ENCODE measurements at places on chromosomes 5 and 9.

- DNase-seq: no peak
Observed at GRCh38 chr9:124482431-124483031, 24.7 kb downstream of the NR5A1 start.

DNA sequence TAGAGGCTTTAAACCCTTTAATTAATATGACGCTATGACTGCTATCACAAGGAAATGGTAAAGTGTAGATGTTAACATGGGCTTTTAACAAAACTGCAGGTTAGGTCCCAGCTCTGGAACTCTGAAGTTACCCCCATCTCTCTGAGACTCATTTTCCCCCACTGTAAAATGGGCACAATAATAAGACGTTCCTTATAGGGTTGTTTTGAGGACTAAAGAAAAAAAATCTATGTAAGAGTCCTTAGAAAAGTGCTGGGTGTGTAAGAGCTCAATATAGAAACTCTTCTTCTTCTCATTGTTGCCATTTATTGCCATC is 45.8 kb upstream of the STK32A start:
- DNase-seq: no peak

DNA sequence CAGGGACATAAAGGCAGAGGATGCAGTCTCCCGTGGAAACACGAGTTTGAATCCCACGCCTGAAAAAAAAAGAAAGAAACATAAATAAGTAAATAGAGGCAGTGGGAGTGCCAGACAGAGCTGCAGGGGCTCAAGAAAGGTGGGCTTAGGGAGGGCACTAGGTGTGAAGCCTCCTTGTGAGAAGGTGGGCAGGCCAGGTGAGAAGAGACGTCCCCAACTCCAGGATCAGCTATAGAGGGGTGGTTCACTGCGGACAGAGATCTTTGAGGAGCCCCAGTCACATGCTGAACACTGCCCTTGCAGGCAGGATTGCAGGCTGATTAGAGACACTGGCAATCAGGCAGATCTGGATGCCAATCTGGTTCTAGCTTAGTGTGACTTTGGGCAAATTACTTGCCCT is 172.1 kb downstream of the RGS3 start:
- DNase-seq: no peak

- DNase-seq: no peak
Observed at GRCh38 chr9:131303381-131304321, 14.1 kb downstream of the PLPP7 start.

- DNase-seq: peak; percentile 7
Observed at GRCh38 chr9:118273048-118273447, 568.8 kb downstream of the TLR4 start.

GRCh38 chr5:82519558-82519957 is 241.4 kb upstream of the RPS23 start:
- no peak for DNase-seq

DNA sequence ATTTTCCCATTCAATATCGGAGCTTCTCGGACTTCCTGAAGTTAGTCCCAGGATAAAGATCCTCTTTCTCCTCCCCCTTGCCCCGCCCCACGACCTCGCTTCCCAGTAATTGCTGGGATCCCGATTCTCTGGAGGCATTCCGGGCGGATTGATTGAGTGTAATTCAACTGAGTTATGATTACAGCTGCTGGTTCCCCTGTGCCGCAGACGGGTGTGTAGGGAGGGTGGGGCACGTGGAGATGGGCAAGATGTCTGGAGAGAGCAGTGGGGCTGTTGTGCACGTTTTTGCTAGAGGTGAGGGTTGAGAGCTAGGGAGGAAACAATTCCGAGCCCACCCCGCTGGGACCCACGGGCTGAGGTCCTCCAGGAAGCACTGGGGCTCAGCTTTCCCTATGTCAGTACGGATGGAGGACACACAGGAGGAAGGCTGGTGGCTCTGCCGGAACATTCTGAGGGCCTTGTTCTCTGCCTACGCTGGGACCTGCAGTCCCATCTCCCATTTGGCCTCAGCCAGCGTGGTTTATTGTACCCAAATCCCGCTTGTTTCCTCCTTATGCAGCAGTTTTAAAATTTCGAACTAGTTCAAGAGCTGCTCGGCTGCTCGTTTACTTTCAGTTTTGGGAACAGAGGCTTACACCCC is 2.4 kb upstream of the DMRT2 start:
- peak; percentile 20 for DNase-seq

GRCh38 chr9:86636519-86636918 is 282.3 kb upstream of the TUT7 start:
- DNase-seq: no peak

DNA sequence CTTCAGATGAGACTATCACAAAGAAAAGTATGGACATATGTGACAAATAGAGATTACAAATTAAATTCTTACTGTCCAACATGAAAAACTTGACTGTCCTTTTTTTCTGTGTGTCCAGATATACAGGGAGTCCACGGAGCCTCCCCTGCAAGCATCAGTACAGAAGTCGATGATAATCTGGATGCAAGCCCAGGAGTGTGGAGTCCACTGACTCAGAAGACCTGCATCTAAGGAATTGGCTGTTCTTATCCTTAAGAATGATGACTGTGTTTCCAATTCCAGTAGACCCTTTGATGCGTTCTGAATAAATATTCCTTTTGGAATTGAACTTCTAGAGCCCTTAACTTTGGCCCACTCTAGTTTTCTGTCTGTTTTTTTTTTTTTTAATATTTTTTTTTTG is 56.7 kb upstream of the TAF11L2 start:
- peak; percentile 4 for DNase-seq

DNA sequence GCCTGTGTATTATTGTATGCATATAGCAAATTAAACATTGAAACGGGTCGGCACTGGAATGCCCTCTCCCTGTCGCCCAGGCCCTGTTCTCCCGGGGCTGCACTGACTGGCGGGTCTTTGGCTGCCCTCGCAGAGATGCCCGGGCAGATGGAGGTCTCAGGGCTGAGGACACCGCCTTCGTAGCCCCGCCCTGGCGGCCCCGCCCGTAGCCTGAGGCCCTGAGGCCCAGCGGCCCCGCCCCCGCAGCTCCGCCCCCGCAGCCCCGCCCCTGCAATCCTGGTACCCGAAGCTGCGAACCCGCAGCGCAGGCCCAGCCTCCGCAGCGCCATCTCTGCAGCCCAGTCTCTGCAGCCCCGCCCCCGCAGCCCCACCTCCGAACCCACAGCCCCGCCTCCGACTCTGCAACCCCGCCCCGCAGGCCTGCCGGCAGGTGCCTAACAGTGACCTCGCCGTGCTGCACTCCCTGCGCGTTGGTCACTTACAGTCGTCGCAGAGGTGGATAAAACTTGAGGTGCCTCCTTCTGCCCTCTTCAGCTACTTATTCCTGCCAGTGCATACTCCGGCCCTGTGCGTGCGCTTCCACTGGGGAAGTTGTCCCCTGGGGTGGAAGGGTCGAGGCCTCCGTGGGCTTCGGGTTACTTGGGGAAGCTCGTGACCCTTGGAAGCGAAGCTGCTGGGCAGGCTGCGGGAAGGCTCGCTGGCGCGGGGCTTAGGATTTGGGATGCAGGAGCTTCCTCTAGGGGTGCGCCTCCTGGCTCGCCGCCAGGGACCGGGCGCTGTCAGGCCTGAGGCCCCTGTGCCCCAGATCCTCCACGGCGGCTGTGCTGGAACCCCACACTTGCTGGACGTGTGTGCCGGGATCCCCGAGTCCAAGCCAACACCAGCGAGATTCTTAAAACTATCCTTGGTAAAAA is 72.3 kb downstream of the ICE1 start:
- DNase-seq: peak; percentile 17

DNA sequence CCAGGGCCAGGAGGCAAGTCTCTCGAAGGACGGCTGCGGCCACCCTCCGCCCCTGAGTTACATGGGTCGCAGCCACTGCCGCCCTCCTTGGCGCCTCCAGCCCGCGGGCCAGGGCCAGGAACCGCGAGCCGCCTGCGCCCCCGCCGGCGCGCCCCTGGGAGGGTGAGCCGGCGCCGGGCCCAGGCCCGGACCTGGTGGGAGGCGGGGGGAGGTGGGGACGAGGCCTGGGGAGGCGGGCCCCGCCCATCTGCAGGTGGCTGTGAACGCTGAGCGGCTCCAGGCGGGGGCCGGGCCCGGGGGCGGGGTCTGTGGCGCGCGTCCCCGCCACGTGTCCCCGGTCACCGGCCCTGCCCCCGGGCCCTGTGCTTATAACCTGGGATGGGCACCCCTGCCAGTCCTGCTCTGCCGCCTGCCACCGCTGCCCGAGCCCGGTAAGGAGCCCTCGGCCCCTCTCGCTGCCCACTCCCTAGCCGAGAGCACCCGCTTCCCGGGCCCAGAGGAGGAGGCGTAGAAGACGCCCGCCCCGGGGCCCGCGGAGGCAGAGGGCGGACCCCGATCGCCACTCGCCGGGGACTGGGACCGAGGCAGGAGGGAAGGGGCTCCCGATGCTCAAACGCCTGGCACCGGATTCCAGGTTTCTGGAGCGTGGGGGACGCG is at the start of gene ASS1:
Gene ASS1, plus strand, starts transcription at position 397 of the 657 bp plus-strand sequence. CDS start 7,268 bp downstream, outside the sequence.
- no peak for DNase-seq

- DNase-seq: peak; percentile 86
Observed at GRCh38 chr5:150263801-150264621, 25.6 kb downstream of the CAMK2A start.

GRCh38 chr9:120571443-120572257 is 8.3 kb downstream of the CDK5RAP2 start:
- peak; percentile 95 for DNase-seq

DNA sequence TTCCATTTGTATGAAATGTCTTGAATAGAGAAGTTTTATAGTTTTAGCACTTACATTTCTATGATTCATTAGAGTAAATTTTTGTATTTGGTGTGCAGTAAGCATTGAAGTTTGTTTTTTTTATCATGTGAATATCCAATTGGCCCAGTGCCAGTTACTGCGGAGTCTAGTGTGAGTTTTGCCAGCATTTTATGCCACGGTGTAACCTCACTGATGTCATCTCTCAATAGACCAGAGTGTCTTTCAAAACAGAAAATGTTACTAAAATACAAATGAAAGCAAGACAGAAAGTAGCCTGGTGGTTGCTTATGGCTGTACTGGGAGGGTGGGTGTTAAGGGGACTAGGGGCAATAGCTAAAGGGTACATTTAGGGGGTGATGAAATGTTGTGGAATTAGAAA is 62.8 kb downstream of the IPPK start:
- peak; percentile 68 for DNase-seq

DNA sequence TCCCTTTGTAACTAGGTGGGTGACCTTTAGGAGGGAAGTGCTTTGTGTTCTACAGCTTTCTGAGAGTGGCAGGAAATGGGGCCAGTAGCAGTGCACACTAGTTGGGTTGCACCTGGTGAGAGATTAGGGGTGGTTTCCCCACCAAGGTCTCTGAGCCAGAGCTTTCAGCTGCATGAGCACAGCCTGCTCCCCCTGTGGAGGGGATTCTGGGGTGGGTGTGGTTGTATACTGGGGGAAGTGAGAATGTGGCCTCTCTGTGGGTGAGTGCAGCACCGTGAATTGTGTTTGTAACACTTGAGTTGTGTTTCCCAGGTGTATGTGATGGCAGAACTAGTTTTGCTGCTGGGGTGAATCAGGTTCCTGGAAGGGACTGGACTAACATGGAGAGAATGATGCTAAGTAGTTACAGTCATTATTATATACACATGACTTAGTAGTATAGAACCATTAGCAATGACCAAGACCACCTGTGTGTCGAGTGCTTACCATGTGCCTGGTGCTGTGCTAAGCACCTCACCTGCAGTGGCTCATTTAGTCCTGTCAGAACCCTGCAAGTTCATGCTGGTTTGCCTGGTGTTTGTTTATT is 11.8 kb upstream of the CXXC5 start:
- DNase-seq: no peak

GRCh38 chr5:14766584-14766983 is 102.1 kb downstream of the OTULIN start:
- no peak for DNase-seq

DNA sequence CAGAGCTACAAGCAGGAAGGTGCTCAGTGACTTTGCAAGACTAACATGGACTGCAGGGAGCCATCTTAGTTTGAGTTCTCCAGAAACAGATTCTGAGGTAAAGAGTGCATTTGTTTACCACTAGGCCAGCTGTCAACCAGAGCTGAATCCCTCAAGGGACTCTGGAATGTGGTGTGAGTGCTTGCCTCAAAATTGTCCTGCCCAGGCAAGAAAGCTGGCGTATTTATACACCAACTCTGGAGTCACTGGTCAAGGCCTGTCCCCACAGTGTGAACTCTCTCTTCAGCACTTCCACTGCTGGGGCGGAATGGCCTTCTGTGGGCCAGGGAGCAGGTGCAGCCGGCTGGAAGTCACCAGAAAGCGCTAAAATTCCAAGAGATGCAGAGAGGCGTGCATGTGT is 139.2 kb upstream of the TBCA start:
- DNase-seq: no peak

- no peak for DNase-seq
Observed at GRCh38 chr5:398475-399295, 44.3 kb upstream of the EXOC3 start.

DNA sequence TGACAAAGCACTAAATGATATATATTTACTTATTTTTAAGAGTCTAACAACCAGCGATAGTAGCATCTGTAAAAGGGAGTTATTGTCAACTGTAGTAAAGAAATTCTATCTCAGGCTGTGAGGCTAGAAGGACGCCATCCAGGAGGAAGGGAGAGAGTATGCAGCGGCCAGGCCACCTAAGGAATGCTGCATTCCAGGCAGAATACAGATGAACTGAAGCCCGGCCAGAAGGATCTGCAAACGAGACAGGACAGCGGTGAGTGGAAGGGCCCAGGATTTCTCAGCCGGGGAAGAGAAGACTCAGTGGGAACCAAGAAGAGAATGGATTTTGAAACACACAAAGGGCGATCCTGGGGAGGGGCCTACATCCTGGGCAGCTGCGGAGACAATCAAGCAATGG is 7.4 kb downstream of the RETREG1 start:
- no peak for DNase-seq

- peak; percentile 60 for DNase-seq
Observed at GRCh38 chr9:131503626-131504465, 1.1 kb downstream of the POMT1 start.

DNA sequence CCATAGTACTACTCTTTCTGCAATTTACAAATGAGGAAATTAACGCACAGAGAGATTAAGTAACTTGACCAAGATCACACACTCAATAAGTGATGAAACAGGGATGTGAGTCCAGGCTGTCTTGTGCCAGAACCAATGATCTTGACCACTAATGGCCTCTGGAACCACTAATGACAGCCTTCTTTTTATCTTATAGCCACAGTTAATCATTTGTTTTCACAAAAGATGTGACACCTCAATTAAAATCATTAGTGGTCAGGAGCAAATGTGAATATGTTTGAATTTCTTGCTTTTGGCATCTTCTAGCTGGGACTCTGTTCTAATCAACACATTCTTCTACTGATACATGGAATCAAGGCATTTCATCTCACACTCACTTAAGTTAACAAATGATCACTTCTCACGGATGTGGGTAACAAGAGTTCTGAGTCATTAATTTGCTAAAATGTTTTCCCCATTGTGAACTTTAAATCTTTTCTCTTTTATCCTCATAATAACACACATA is 102.7 kb upstream of the CD180 start:
- DNase-seq: no peak

DNA sequence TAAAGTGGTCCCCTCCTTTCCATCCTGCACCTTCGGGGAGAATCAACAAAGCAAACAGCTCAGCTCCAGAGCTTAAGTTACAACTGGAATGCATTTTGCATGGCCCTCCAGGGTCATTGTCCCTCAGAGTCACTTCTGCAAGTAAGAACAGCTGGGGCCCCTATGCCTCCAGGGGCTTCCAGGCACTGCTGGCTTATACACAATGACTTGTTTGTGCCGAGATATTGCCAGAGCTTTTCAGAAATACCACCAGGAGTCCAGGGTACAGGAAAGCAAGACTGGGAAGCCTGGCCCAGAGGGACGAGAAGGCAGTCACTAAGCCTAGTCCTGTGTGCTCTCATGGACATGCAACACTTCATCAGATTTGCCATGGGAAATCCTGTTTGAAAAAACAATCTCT is 11.3 kb downstream of the FRMD3 start:
- no peak for DNase-seq

All from LHCN-M2 (cell line).